AG09309 (cell line): ENCODE measurements at places on chromosomes 4 and X.
A peak's percentile ranks its signal among the peaks of the same experiment; 100 is the strongest.

GRCh38 chr4:31080887-31081286 lies 360.7 kb downstream of the PCDH7 start:
- DNase-seq, result no peak

DNA sequence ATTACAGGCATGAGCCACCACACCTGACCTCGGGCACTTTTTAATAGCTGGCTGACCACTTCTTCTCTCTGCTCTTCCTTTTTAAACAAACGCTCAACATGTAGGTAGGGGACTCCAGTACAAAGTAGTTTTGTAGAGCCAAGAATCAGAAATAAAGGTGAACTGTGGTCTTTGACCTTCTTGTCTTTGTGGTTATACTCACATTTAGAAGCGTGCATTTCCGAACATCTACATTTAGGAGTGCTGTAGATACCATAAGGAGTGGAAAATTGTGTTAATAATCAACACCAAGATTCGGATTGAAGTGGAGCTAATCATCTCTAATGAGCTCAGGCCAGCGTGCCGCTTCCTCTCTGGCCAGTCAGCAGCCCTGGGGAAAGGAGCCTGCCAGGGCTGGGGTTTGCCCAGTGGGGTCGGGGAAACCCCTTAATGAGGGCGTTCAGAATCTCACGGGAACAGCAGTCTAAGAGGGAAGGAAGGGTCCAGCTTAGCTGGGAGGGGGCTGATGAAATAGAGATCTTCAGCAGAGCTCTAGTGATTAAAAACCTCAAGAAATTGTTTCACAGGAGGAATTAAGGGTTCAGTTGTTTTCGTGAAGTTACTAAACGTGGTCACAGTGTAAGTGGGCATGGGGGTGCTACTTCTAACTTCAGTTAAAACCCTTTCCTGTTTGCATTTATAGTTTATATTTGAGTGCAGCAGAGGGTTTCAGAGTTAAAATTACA lies 81.2 kb downstream of the GAB1 start:
- no peak for DNase-seq

DNA sequence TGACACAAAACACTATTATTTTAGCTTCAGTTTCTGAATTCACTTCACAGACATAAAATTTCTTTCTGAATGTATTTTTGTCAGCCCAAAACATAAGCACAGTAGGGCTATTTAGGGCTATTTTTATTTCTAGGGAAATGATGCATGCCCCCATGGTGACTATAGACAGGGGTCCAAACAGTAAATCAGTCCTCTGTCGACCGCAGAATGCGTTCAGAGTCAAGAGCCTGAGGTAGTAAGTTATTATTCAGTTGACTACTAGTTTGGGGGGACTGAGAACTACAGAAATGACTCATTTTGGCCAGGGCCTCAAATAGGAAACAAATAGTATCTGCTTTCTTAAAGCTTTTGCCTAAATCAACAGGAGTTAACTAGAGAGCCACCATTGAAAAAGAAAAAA lies 414.4 kb downstream of the AFF2 start:
- DNase-seq, result no peak

DNA sequence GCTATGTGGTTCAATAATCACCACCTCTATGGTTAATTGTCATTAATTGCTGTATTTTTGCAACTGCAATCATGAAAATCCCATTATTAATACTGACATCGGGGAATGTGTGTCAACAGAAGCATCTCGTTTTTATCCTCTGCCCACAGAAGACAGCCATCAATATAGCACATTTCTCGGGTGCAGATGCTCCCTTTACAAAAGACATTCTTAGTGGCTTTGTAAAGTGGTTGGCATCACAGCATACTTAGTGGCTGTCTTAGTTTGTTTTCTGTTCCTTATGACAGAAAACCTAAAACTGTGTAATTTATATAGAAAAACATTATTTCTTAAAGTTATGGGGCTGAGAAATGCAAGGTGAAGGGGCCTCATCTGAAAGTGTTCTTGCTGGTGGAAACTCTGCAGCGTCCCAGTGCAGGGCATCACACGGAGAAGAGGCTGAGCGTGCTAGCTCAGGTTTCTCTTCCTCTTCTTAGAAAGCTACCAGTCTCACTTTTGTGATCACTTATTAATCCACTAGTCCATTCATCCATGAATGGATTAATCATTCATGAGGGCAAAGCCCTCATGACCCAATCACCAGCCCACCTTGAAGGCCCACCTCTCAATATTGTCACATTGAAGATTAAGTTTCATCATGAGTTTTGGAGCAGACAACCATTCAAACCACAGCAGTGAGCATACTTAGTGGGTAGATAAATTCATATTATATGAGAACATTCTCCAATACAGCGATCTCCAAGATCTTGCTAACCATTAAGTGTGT lies 1067.7 kb upstream of the PABPC4L start:
- no peak for DNase-seq

DNA sequence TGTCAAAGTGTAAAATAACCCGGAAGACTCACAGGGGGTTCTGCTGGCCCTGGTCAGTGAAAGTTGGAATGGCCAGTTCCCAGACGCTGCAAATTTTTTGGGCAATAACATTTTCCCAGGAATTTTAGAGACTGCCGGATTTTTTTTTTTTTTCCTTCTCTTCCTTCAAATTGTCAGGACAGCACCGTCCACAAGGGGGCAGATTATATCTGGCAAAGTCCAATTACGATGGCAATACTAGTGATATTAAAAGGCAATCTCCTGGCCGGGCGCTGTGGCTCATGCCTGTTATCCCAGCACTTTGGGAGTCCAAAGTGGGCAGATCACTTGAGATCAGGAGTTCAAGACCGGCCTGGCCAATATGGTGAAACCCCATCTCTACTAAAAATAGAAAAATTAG lies 20.5 kb downstream of the SLC25A5 start:
- DNase-seq, result no peak

DNA sequence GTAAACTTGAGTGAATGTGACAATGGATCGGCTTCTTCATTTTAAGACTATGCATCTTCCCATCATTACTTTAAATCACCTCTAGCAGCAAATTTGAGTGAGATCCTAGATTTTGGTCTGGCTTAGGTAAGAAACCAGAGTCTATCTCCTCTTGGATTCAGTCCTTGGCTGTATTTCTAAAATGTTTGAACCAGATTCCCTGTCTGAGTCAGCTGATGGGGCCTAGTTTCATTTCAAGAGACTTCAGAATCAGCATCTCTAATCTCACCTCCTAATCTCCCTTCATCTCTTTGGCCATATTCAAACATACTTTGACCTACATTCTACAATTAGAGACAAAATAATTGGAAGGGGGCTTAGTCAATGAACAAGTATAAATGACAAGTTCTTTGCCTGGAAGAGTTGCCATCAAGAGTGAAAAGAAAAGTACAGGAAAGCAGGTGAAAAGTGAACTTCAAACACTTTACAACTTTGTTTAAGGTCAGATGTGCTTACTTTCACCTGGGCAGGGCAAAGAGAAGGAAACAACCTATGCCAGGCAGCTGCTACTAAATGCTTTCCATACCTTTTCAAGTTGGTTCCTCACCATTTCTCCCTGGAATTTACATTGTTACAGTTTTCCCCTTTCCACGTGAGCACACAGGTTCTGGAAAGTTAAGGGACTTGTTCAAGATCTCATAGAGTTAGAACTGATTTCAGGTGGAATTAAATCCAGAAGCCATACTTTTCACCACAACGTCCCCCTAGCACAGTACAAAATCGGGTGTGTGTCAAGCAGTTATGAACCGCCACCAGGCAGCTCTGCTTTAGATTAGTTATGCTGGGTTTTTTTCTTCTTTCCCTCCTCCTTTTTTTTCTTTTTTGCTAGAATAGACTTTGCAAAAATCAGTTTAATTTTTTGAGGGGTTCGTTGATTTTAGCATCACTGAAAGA lies 30.7 kb upstream of the PITX2 start:
- DNase-seq, result no peak

GRCh38 chrX:70030301-70030767 lies 19.4 kb downstream of the AWAT2 start:
- DNase-seq, result no peak

- DNase-seq, result peak; percentile 46
Observed at GRCh38 chr4:212438-213188, 88.3 kb downstream of the ZNF718 start.

DNA sequence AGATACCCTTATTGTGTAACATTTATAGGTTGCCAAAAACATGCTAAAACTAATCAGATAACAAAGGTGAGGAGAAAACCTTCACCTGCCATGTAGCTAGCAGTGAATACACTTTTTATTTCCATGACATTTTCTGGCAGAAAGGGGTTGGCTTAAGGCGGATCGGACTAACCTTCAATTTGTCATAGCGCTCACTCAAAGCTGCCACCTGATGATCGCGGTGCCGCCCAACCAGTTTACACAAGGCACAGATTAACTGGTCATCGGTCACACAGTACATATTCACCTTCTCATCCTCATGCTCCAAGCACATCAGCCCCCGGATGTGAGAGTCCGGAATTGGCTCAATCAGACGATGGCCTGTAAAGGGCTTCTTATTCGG lies 53.7 kb downstream of the MID1 start:
- DNase-seq, result no peak

- no peak for DNase-seq
Observed at GRCh38 chr4:113559947-113560346, 201.6 kb downstream of the CAMK2D start.

DNA sequence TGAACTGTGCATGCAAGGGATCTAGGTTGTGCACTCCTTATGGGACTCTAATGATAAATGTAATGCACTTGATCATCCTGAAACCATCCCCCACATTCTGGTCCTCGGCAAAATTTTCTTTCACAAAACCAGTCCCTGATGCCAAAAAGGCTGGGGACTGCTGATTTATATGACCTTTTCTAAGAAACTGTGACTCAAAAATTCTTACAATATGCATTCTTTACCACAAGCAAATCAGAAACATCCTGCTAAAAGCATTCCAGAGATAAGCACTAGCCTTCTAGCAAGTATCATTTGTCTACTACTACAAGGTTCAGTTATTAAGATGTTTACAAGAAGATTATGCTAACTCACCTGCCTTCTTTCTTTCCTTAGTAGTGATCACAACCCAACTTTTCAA lies 166.5 kb upstream of the PCDH7 start:
- DNase-seq, result no peak

- no peak for DNase-seq
Observed at GRCh38 chr4:14729282-14730000, 272.8 kb upstream of the CPEB2 start.

DNA sequence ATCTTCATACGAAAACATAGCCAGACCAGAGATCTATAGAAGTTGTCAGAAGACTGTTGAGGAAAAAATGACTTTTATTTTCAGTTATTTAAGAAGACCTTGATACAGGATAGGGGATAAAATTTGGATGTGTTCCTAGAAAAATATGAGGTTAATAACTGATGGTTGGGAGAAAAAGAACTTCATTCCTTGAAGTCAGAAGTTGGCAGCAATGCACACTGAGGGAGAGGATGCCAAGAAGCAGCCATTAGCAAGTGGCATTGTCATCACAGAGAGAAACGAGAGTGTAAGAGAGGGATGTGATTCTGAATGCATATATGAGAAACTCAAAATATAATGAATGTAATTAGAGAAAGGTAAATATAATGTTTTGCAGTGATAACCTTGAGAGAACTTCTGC lies 382.1 kb upstream of the EPHA5 start:
- no peak for DNase-seq

- DNase-seq, result peak; percentile 18
Observed at GRCh38 chrX:141341341-141341740, 99.0 kb upstream of the SPANXC start.

DNA sequence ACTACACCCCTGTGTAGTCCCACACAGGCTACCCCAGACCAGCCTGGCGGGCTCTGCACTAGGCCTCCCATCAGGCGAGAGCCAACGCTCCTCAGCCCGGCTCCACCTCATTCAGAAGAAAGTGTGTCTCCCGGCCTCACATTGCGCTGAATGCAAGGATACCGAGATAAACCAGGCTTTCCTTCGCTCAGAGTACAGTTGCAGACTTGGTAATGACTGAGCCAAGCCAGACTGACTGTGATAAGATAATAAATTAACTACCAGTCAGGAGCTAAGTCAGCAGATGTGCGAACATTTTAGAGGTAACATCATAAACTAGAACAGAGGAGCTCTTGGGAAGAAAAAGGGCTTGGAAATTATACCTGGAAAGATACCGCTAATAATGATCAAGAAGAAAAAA lies 397.6 kb downstream of the TRIML1 start:
- DNase-seq, result no peak

DNA sequence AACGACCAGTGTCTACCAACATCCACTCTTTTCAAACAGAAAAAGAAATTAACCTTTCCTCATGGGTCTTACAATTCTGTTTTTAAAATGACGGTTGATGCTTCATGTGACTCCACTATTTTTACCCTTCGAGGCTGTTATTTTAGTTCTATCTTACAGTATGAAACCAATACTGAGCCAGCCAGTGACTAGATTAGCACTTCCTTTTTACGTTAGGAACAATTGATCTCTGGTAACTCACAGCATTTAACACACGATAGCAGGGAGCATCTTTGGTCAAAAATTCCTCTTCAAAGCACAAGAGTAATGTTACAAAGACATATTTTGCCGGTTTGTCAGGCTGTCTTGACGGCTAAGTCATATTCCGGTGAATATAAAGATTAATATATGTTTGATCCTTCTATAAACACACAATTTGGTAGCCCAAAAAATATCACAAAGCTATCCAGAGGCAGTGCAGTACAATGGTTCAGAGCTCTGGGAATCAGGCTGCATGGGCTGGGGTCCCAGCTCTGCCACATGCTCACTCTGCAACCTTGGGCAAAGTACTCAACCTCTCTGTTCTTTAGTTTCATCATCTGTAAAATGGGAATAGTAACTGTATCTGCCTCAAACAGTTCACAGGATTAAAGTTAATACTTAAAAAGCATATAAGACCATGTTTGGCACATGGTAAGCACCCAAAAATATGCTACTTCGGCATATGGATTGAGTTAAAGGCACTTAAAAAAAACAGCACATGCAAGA lies 62.9 kb upstream of the TXK start:
- DNase-seq, result no peak

- DNase-seq, result no peak
Observed at GRCh38 chr4:38865445-38865844, 2.2 kb upstream of the FAM114A1 start.

DNA sequence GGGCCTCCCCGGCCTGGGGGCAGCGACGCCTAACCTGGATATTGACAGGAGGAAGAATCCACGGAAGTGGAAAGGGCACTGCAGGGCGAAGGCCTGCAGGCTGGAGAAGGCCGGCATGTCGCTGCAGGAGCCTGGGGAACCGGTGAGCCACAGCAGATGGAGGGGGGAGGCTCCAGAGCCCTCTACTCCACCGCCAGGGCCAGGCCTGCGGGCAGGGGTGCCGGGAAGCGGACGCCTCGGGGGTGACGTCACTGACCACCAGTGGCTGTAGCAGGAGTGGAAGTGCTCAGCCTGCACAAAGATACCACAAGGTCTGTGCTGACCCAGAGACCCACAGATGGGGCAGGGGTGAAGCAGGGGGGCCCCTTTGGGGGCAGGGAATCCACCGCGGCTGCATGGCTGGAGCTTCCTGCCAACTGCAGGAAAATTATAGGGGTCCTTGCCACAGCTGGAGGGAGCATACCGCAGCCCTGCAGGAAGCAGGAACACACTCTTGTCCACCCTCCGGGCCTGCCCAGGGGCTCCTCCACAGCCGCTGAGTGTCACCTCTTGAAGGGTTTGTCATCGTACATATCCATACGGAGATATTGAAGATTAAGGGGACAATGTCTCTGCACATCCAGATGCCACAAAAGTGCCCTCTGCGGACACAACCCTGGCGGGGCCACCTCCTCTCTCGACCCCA lies 7.6 kb upstream of the HTRA3 start:
- no peak for DNase-seq

GRCh38 chr4:103098756-103099440 lies 736 bp downstream of the BDH2 start:
- DNase-seq, result no peak

GRCh38 chrX:71935476-71935875 lies 24.8 kb downstream of the NHSL2 start:
- DNase-seq, result no peak
